ENCODE measurements at places on chromosomes 6 and 20.

DNA sequence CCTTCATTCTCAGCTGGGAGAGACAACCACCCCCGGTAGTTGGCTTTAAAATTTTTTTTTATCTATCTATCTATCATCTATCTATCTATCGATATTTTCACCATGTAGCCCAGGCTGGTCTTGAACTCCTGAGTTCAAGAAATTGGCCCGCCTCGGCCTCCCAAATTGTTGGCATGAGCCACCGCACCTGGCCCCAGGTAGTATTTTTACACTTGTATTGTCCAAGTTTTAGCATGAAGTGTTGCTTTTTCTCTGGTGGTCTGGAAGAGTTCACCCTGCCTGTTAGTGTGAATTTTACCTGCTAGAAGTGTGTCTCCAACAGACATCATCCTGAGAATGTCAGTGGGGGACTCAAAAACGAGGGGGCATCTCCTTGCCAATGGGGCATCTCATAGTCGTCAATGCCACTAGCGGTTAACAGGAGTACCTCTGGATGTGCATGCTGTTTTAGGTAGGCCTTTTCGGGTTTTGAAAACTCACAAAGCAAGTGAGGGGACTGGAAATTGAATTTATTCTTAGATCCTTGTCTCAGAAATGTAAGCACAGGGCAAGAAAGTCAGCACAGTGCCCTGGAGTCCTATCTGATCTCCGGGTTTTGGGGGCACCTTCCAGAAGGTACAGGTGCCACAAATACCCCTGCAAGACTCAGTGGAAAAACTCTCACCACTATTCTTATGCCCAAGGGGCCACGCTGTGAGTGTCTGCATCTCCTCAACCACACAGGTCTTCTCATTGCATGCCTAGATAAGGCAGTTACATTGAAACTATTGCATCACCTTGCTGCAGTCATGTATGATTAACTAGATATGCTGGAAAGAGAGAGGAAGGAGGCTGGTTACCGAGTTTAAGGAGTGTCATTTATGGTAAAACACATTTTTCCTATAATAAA, 37.1 kb downstream of the TNFAIP3 start:
- DNase-seq, result no peak

DNA sequence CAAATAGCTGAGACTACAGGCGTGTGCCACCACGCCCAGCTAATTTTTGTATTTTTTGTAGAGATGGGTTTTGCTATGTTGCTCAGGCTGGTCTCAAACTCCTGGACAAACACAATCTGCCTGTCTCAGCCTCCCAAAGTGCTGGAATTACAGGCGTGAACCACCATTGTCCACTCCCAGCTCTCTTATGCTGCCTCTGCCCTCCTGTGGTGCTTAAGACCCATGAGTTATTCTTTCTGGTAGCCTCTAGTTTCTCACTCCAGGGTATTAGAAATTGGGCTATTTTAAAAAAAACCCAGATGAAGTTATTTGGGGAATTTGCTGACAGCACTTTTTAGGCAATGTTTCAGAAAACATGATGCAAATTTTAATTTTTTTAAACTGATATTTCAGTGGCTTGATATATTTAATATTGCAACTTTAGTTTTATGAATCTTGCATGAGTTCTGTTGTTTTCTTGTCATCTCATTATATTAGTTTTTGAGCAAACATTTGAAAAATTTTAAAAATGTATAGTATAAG, 114.0 kb upstream of the FOXO3 start:
- no peak for DNase-seq

DNA sequence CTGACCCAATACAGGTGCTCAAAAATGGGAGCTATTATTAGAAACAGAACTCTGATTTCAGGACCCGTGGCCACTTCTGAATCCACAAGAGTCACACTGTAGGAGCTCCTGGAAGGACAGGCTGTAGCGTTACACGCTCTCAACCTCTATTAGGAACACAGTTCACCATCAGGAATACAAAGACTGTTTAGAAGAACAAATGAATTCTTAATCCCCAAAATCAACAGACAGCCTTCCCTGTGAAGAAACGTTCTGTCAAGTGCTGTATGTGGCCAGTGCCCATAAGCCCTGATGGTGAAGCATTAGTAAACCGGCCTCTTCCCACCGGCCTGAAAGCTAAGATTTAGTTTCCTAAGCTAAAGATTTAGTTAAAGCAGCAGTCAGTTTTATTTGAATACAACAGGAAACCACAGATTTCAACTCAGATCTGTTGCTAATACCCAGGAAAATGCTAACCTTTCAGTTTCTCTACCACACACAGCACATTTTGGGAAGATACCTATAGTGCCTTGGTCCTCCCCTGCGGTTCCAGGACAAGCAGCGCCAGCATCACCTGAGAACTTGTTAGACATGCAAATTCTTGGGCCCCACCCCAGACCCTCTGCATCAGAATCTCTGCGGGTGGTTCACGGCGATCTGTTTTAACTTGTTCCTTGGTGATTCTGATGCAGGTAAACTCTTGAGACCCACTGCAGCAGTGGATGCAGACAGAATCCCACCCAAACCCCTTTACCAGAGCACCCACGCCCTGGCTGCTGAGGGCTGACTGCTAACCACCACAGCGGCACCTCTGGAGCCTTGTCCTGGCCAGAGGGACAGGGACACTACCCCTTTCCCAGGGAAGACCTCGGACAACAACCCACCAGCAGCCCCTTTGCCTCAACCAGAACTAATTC, 33.4 kb downstream of the MTRES1 start:
- no peak for DNase-seq

DNA sequence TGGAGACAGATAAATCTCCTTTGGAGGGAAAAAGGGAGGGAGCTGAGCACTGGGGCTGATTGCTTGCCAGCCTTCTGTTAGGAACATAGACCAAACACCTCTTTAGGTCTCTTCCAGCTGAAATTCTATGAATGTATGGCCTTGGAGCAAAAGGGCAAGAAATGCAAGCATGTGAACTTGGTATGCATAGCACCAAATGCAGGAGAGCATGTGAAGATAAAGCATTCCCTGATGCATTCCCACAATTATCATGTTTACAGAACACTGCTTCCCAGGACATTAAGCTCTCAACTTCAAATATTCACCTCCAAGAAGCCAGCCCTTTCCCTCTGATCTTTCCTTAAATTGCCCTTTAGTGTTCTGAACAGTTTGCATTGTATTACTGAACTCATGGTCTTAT, 15.6 kb downstream of the RIPOR2 start:
- DNase-seq, result no peak

- DNase-seq, result no peak
Measured at GRCh38 chr6:147829835-147830234, 321.3 kb downstream of the SAMD5 start.

DNA sequence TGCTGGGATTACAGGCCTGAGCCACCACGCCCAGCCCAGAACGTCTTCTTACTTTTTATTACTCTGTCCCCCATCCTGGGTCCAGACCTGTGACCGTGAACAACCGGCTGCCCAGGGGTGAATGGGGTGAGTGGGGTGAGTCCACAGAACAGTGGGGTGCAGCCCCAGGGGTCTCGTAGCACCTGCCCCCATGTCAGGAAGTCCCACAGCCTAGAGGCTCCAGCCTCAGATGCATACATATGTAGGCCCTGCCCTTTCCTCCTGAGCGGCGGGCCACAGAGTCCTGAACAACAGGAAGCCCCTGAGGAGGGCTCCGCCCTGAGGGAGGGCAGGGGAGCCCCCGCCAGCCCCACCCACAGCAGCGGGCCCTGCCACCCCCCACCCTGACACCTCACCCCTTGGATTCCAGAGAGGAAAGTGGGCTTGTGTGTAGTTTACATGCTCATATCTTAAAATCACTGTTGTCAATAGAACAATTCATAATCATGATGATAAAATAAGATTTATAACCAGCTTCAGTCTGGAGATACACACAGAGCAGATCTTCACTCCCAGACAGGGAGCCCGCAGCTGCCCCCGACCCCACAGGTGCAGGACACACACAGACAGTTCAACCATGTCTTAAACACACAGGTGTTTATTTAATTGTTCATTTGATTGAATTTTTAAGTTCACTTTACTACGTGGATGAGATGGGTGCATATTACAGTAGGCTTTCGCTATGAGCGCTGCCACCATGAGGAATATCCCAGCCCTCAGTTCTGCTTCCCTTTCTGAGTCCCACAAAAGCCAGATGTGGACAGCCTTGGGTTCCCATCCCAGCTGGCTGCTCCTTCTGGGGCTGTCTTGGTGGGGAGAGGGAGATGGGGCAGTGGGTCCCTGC, 12.4 kb upstream of the GMEB2 start:
- DNase-seq, result no peak

GRCh38 chr6:87705070-87705691, 3.1 kb upstream of the AKIRIN2 start:
- no peak for DNase-seq

- no peak for DNase-seq
Measured at GRCh38 chr20:12289465-12289864, 371.8 kb downstream of the BTBD3 start.

DNA sequence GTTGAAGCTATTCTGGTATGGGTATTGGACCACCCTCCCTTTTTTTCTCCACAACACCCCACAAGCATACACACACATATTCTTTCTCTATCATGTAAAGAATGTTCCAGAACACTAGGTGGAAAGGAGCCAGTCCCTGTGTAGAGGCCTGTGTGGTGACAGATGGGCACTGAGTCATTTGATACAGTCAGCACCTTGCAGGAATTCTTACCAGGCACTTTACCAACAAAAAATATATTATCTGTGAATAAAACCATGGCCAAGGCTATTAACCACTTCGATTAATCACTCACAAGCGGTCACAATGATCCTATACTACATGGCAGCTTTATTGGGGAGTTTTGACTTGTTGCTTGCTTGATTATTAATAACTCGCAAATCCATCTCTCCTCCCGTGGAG, 149.5 kb downstream of the BFSP1 start:
- DNase-seq, result no peak

- no peak for DNase-seq
Measured at GRCh38 chr20:9109566-9109965, 40.7 kb downstream of the PLCB4 start.

DNA sequence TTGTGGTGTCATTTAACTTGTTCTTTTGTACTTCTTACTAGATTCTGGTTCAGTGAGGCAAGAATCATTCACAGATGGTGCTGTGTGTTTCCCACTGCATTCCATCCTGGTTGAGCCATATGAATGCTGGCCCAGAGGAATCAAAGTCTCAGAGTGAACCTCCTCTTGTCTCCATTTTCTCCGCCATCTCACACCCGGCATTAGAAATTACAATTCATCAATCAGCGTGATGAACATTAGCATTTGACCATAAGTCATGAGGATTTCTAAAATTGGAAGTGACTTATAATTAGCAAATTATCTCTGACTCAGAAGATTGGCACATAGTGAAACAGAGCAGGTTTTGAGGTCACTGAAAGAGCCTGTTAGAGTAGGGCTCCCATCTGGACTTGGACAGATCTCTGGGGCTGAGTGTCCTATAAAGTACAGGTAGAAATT, 25.2 kb downstream of the TNFAIP3 start:
- no peak for DNase-seq

DNA sequence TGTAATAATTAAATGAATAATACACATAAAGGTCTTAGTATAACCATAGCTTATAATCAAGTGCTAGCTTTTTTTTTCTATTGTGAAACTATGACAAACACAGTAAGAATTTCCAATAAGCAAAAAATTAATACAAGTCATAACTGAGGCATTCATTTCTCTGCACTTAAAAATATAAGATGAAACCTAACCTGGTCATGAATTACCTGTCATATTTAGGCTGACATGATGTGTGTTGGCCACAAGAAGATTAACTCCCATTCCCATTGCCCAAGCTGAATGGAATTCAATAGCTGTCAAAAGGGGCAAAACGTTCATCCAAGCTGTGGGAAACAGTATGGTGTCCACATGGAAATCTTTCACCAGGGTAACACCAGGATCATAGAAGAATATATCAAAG, 5.4 kb downstream of the VNN2 start:
- no peak for DNase-seq

DNA sequence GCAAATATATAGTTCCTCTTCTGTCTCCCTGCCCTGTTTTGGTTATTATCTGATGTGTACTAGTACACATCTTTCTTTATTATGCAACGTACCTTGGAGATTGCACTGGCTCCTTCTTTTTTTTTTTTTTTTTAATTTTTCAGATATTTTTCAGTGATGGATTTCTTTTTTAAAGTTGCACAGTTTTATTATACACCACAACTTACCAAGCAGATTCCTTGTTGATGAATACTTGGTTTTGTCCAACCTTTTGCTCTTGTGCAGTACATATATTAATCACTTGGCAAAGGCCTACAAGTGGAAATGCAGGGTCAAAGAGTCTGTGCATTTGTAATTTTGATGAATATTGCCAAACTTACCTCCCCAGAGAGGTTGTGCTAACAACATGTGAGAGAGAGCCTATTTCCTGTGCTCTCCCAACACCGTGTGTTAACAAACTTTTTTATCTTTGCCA, 50.1 kb upstream of the RNF24 start:
- DNase-seq, result no peak

DNA sequence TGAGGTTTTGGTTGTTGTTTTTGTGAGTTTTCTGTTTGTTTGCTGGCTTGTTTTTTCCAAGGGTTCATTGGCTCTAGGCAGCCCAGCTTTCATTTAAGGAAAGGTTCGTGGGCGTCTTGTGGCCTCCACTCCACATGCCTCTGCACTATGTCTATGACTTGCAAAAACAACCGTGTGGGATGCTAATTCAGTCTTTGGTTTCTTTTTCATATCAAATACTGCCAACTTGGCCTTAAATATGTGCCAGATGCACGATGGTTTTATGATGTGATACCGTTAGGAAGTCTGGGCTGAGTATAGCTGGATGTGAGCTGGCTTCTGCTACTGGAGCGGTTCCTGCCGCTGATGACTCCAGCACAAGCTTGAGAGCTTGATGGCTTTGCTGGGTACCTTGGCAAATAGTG, 96.3 kb downstream of the BMP2 start:
- no peak for DNase-seq

DNA sequence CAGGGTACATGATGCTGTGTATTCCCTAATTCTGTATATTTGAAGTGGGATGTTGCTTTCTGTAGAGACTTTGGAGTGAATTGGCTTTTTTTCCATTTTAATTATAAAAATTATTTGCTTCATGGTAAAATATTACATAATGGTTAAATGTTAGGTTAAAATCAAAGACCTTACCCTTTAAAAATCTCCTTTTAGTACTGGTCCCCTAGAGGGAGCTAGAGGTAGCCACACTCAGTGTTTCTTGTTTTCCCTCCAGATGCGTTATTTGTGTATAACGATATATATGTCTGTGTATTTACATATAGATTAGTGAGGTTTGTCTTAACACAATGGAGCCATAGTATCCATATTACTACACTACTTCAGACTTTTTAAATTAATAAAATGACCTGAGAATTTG, 146.7 kb downstream of the PLCB4 start:
- DNase-seq, result no peak

GRCh38 chr6:22087960-22088706, 208.7 kb downstream of the PRL start:
- DNase-seq, result no peak
